ENCODE measurements at places on chromosomes 1 and 21.

DNA sequence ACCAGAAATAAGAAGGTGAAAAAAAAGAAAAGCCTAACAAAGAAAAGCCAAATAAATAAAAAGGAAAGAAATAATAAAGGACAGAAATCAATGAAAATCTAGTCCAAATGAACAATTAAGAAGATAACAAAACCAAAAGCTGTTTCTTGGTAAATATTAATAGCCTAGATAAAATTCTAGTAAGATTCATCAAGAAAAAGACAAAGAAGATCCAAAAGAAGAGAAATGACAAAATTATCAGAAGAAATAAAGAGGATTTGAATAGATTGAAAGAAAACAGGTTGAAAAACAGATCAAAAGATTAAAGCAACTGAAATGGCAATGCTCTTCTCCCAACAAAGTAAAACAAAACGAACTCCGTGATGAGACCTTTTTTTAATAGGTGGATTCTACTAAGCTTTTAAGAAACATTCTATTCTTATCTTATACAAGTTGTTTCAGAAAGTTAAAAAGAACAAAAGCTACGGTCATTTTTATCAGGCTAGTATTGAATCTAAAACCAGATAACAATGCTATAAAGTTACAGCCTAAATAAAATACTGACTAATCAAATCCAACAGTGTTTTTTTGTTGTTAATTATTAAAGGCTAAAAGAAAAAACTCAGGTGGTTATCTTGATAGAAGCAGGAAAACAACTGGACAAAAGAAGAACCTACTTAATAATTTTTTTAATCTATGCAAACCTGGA lies 50.9 kb downstream of the ENAH start:
- no peak for DNase-seq

DNA sequence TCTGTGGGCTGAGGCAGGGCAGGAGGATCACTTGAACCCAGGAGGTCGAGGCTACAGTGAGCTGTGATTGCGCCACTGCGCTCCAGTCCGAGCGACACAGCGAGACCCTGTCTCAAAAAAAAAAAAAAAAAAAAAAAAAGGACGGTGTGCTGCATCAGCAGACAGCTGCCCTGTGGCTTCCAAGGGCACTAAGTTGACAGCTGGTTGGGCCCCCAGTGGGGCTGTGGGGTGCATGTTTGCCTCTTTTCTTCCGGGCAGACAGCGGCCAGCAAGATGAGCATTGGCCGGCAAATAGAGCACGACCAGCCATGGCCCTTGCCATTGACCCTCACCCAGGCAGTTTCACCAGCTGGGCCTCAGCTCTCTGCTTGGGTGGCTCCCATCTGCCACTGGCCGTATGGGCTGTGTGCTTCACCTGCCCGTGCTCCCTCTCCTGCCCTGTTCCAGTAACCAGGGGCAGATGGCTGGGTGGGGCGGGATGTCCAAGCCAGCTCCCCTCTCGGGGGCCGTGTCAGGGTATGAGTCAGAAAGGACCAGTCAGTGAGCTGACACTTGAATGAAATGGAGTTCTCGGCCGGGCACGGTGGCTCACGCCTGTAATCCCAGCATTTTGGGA lies 12.3 kb upstream of the SLC25A34 start:
- no peak for DNase-seq

GRCh38 chr21:42624095-42624790 lies 29.2 kb upstream of the PDE9A start:
- no peak for DNase-seq

GRCh38 chr1:214404571-214405213 lies 123.7 kb downstream of the SMYD2 start:
- DNase-seq, result no peak

DNA sequence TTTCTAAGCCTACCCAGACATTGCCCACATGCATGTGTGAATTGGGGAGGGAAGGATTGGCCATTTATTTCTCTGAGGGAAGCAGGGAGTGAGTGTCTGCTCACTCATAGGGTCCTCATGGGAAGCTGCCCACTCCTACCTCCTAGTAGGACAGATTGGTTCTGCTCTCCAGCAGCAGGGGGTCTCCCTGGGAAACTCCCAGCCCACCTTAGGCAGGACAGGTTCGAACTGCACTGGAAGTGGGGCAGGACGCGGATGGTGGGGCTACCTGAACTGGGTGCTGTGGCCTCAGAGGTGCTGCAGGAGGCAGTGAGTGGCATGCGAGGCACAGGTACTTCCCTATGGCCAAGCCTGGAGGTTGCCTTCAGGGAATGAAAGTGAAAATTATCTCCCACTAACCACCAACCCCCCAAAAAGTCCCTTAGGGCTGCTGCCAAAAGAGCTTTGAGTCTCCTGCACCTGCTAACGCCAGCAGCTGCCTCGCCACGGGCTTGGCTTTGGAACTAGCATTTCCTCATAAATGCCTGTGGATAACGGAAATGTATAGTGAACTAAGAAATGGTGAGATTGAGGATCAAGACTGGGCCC lies 157.0 kb upstream of the COA6 start:
- no peak for DNase-seq

DNA sequence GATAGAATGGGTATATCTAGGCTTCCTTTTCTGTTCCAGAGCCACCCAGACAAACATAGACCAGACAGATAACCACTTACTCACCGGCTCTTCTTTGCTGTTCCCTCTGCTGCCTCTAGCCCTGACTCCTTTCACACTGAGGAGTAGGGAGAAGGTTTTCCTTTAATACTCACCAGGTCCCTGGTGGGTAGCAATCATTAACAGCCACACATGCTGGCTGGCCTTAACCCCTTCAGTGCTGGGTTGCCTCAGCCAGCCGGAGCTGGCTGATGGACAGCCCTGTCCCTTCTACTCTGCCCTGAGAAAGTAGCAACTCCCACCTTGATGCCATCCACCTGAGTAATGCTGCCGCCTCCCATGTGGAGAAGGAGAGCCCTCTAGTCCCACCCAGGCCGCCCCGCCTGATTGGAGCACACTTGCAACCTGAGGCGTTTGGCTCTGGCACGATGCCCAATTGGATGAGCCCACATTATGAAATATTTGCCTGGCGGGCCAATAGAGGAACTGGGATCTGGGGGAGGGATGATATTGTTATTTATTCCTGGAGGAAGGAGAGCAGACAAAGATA lies 71.6 kb downstream of the PLEKHA6 start:
- no peak for DNase-seq

DNA sequence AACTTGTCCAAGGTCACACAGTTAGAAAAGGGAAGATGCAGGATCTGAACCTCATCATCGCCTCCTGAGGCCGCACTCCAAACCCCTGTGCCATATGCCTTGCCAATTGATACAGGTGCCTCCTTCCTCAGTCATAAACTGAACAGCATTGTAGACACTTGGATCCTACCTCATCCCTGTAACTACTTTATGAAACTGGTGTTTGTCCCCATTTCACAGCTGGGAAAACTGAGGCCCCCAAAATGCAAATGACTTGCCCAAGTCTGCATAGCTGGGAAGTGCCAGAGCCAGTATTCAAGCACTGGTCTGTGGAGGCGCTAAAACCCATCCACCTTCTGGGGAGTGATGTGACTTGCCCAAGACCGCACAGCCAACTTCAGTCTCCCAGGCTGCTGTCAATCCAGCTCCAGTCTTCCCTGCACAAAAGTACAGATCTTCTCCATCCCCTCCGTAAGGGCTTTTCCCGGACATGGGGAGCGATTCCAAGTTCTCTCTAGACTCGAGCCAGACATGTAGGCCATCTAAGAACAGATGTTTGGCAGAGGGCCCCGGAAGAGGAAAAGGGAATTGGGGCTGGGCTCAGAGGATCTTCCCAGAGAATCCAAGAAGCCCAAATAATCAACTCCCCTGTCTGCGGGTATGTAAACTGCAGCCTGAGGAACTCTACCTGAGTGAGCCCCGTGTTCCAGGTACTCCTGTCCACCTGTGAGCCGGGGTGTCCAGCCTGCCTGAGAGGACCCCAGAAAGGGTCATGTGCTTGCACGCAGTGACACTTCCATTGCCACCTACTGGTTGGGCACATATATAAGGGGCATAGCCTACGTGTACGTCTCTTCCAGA lies 60.5 kb downstream of the SYT2 start:
- no peak for DNase-seq

- no peak for DNase-seq
These were observed 206.8 kb downstream of the ST6GALNAC3 start for GRCh38 chr1:76281306-76281705.

DNA sequence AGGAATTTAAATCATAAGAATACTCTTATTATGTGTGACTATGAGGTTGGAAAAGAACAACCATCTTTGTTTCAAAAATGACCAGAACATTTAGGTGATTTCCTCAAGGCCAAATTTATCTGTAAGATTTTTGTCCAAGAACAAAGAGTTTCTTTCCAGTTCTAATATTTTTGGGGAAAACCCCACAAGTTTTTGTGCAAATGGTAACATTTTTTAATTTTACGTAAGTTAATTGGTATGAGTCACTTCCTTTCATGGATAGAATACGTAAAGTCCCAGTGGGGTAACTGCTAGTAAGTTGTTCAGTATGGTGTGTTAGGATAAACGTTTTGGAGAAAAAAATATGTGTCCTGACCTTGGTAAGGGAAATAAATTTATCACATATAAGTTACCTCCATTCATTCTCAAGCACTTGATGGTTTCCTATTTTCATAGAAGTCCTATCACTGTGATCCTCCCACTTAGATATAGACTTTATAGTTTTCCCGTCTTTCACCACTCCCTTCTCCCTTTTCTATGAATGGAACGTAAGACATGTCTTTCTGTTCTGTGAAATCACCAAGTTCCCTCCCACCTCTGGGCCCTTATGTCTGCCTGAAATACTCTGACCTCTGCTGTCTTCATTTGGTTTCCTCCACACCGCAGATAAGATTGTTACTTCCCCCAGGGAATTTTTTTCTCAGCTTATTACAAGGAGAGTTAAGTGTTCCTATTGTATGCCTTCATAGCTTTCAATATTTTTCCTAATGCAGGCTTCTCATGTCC lies 34.9 kb upstream of the TSNAX start:
- no peak for DNase-seq

DNA sequence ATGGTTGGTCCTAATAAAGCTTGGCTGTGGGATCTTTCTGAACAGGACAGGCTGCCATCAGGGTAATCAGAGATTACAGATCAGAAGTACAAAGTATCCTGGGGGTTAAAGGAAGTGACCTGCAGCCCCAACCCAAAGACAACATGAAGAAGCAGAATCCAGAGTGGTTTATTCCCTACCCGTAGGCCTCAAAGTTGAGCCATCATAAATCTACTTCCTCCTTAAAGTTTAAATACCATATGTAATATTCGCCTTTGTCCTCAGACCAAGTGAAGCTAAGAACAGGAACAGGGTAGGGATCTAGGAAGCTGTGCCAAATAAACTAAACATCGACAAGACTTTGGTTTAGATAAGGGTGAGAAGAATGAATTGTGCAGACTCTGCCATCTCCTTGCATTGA lies 15.9 kb upstream of the DHX9 start:
- DNase-seq, result no peak

- DNase-seq, result no peak
These were observed 21.5 kb downstream of the LTN1 start for GRCh38 chr21:28971171-28971570.
